NCI-H524 (cell line): ENCODE measurements at places on chromosomes 16 and 17.
A peak's percentile ranks its signal among the peaks of the same experiment; 100 is the strongest.

- DNase-seq = peak; percentile 39
Observed at GRCh38 chr17:50129728-50130558, at the start of gene SAMD14. TSS of gene SAMD14 (minus strand) at chr17:50130160. CDS start at chr17:50124959, 5,201 bp downstream.

GRCh38 chr16:85754413-85754812, 3.5 kb upstream of the C16orf74 start:
- peak; percentile 48 for DNase-seq

GRCh38 chr16:74521691-74522090, 85.2 kb downstream of the GLG1 start:
- no peak for DNase-seq

- DNase-seq = no peak
Observed at GRCh38 chr16:534135-534534, 6.6 kb downstream of the CAPN15 start.

DNA sequence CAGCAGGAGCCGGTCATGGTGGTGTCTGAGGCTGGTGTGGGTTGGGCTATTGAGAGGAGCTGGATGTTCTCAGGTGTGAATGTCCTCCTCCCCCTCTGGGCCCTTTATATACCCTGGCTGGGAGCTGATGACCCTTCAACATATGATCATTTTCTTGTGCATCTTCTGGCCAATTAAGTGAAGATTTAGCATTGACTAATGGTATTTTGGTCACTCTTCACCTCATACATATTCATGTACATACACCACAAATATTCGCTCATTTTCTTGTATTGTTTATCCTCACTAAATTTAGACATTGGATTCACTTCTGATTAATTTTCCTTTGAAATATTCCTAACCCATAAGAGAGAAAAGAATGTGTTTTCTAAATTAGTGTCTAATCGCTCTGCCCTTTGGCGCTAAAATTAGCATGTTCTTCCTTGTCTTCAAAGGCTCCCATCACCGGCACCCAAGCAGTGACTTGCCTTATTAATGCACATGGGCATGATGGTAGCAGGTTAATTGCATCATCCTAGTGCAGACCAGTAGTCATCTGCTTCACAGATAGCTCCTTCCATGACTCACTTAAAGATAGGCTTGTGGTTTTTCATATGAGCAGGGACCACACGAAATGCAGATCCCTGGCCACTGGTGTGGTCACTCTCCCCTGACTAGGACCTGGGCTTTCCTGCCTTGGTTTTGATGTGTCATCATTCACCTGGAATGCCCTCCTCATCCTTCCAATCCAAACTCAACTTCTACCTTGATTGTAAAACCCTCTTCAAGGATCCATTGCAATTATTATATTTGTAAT, at the start of gene KRTAP2-4:
Gene KRTAP2-4 (minus strand): TSS at position 51 of the 796 bp plus-strand sequence. CDS start 34 bp downstream, at position 17.
- no peak for DNase-seq
